ENCODE measurements at places on chromosomes 2 and 18.

- no peak for DNase-seq
Measured at GRCh38 chr18:3712491-3712890, 262.5 kb downstream of the TGIF1 start.

DNA sequence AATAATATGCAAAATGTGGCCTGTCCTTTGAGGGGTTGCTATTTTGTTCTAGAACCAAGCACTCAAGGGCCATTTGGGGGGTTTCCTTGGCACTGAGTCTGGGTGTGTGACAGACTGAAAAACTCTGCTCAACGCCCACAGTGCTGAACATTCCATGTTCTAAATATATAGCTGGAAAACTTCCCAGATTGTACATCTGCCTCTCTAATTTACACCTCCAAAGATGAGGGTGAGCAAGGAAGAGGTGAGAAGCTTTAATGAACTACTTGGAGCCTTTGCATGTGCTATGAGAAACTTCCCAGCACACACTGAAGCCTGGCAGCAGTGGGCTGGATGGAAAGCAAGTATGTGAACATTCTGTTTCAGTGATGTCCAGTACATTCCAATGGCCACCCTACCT, 296.7 kb upstream of the KCNH7 start:
- DNase-seq, result no peak

- DNase-seq, result no peak
Measured at GRCh38 chr2:49044350-49045079, 109.8 kb downstream of the FSHR start.

GRCh38 chr2:185738679-185739472, at the start of gene FSIP2:
FSIP2 (plus strand) TSS chr2:185738804; CDS start chr2:185738895, 91 bp downstream.
- DNase-seq, result peak; percentile 26

DNA sequence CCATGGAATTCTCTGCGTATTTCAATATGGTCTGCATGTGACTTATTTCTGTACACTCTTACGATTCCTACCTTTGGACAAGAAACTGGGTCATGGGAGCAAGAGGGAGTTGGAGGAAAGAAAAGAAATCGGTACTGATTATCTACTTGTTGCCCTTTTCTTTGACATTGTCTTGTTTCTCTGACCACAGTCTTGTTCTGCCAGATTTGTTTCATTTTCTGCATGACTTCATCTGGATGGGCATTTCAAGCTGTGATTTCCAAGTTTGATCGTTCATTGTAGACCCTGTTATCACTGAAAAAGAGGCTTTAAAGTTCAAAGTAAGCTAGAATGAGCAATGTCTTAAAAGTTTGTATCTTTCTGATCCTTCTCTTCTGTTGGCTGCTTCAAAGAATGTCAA, 2186.3 kb upstream of the CELF4 start:
- no peak for DNase-seq

DNA sequence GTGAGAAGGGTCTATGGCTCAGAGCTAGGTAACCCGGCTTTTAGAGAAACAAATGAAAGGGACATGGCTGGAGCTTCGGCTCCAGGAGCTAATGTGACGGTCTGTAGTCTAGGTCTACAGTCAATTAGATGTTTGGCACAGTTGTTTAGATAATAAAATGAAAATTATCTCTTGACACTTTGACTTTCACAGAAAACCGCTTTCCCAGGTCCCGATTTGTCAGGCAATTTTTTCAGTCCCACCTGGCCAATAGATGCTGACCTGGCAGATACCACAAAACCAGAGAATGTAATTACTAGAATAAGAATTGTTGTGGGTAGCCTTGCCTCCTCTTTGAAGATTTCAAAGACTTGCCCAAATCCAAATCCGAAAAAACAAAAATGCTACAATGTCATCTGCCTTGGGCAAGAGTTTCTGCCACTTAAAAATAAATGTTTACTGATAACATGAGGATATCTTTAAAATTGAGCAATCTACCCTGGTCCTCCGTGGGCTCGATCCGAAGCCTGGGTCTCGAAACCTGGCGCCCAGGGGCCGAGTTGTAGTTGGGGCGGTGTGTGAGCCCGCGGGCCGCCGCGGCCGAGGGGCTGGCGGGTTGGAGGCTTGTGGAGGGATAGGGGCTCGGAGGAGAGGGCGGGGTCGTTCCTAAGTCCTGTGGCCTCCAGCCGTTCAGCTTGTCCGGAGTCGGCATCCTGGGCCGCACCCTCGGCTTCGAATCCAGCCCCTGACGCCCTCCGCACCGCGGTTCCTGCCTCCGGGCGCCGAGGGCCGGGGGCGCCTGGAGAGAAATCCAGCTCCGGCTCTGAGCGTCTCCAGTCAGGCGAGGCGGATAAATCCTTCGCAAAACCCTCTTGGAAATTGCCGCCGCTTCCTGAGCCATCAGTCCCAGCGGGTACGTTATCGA, 2.3 kb downstream of the EMX1 start:
- no peak for DNase-seq

- DNase-seq, result no peak
Measured at GRCh38 chr2:228690681-228691080, 509.2 kb upstream of the SPHKAP start.

GRCh38 chr2:200138391-200139124, 167.9 kb upstream of the SPATS2L start:
- DNase-seq, result no peak

- no peak for DNase-seq
Measured at GRCh38 chr2:154707994-154708575, 9.6 kb downstream of the KCNJ3 start.

GRCh38 chr2:1488181-1488671, 75.0 kb downstream of the TPO start:
- DNase-seq, result no peak

DNA sequence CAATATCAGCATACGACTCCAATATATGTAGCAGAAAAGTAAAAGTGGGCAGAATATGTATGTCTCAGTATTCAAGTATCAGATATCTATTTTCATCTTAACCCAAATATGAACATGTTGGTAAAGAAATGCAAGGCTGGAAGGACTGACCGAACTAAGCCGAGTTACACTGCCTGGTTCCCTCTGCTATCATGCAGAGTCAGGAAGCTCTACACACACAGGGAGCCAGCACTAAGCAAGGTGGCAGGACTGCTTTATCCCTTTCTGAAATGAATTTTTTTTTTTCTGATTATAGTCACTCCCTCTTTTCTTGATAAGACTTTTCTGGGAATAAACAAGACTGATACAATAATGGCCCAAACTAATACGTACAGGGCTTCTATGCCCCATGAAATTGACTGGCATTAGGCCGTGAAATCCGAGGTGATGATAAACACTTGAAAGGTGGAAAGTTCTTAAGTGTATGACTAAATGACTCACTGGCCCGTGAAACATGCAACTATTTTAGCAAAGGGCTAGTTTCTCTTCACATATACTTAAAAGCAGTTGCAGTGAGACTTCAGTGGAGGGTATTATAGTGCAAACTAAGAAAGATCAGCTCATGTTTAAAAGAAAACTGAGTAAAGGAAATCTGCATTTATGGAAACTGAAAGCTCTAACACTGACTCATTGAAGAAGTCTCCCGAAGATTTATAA, 14.9 kb downstream of the DPP4 start:
- peak; percentile 22 for DNase-seq

DNA sequence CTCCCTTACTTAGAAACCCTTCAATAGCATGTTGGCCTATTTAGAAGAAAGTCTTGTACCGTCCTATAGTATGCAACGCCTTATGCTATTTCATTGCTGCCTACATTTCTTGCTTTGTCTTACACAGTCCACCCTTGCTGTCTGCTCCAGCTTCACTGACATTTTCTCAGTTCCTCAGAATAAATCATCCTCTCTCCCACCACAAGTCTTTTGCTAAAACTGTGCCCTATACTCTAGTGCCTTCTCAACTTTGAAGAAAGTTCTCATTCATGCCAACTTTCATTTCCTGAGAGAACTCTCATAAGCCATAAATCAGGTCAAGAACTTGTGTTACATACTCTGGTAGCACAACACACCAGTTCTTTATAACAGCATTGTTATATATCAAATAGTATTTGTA, 54.3 kb upstream of the COL3A1 start:
- DNase-seq, result no peak

DNA sequence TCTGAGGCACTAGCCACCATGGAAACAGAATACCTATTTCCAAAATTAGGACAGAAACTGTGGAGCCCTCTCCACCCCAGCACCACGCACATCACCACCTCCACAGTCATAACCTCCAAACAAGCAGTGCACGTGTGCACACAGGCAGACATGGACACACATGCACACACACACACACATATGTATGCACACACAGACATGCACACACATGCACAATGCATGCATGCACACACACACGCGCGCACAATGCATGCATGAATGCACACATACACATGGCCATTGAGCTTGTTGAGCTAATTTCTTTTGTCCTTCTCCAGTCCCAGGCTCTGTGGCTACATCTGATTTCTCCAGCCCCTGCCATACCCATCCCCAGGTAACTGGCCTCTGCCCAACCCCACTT, 161.6 kb upstream of the EPB41L3 start:
- DNase-seq, result no peak

DNA sequence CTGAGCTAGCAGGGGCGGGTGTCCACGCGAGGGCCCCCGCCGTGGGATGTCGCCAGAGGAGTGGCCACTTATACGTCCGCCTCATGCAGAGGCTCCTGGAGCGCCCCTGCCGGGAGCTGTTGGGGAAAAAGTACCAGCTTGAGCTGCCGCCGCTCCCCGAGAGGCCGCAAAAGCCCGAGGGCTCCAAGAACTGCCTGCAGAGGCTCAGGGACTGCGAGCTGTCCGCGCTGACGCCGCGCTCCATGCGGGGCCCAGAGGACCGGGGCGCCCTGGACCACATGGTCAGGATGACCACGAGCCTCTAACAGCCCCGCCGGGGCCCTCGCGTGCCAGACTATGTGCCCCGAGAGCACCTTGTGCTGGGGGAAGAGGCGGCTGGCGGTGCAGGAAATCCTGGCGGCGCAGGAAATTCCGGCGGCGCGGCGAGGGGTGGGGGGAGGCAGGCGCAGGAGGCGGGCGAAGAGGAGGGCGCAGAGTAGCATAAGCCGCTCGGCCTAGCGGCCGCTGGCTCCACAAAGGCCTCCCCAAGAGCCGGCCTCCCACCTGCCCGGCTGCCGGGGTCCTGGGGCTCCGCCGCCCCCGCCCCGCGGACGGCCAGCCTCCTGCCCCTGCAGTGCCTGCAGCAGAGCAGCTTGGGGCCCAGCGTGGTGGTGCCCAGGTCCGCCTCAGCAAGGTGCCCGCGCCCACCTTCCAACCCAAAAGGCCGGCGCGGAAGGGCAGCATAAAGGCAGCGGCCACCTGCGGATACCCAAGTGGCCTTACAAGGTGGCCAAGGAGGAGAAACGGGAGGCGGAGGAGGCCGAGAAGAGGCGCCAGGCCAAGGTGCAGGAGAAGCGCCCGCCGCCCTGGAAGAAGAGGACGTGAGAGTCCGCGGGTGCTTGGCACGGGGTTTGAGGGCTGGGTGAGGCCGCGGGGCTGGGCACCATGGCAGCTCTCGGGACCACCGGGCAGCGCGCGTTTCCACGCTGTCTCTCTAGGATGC, 42.1 kb upstream of the TRIM43B start:
- peak; percentile 32 for DNase-seq

GRCh38 chr2:22901471-22902179, 483.4 kb upstream of the KLHL29 start:
- DNase-seq, result no peak

- DNase-seq, result no peak
Measured at GRCh38 chr2:156379071-156379470, 46.5 kb upstream of the NR4A2 start.

DNA sequence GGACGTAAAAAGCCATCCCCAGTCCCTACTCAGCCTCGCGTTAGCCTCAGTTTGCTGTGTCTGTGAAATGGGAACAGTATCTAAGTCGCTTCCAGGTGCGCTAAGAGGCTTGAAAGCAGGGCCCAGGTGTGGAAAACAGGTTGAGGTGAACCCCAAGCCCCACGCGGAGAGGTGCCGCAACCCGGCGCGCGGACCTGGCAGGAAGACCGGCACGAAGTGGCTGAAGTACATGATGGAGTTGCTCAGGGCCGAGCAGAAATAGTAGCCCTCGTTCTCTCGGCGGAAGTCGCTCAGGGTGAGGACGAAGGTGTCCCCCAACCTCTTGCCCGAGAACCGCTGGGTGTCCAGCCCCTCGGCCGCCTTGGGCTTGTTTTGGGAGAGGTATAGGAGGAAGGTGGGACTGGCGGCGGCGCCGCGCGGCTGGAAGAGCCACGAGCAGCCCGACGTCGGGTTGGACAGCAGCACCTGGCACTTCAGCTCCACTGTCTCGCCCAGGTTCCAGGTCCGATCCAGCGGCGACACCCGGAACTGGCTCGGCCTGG, 508 bp downstream of the CD8A start:
- no peak for DNase-seq

DNA sequence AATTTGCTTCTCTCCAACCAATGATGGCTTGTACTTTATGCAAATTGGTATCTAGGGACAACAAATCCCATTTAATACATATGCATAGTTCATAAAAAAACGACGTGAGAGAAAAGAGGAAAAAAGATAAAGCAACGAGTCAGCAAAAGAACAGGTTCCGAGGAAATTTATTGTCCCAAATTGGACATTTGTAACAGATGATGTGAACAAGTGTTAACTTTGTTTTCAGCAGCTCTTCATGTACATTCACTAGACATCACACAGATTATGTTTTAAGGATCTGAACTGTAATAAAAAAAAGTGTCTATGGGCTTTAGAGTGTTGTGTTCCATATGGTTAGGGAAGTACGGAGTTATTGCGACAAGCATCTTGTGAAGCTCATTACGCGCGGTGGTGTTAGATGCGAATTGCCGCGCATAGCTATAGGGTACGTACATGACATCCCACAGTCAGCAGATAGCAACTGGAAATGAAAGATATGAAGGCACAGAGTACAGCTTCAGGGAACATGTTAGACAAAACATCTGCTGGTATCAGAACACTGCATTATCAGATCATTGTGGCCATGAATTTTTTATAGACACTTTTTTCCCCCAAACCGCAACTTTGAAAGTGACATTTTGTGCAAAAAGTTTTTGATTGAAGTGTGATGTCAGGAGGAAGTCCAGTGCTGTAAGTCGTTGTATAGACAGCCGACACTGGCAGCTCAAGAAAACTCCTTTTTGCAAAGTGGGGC, 1073.1 kb upstream of the FANCL start:
- no peak for DNase-seq

- DNase-seq, result no peak
Measured at GRCh38 chr2:178592655-178593054, 112.4 kb downstream of the PLEKHA3 start.

GRCh38 chr18:43275546-43275945, 1.7 kb downstream of the SYT4 start:
- no peak for DNase-seq

GRCh38 chr18:58227361-58227930, 183.4 kb downstream of the NEDD4L start:
- DNase-seq, result no peak

Measured in GM18507 (cell line).